EH (cell line): ENCODE measurements at places on chromosomes 5 and 9.
A peak's percentile ranks its signal among the peaks of the same experiment; 100 is the strongest.

DNA sequence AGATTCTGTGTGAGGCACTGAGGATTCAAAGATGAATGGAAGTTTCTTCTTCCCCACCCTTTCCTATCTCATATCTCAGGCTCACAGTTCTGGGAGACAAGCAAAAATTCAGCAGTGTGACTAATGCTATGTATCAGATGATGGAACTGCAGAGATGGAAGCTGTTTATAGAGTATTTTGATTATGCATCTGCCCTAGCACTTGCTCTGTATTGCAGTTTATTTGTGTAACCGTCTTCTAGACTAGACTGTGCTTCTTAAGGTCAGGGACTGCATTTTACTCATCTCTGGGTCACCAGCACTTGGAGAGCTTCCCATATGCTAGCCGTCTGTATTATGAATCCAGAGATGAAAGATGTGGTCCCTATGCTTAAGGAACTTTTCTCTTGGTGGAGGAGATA is 12.6 kb downstream of the CAVIN4 start:
- DNase-seq: peak; percentile 92

DNA sequence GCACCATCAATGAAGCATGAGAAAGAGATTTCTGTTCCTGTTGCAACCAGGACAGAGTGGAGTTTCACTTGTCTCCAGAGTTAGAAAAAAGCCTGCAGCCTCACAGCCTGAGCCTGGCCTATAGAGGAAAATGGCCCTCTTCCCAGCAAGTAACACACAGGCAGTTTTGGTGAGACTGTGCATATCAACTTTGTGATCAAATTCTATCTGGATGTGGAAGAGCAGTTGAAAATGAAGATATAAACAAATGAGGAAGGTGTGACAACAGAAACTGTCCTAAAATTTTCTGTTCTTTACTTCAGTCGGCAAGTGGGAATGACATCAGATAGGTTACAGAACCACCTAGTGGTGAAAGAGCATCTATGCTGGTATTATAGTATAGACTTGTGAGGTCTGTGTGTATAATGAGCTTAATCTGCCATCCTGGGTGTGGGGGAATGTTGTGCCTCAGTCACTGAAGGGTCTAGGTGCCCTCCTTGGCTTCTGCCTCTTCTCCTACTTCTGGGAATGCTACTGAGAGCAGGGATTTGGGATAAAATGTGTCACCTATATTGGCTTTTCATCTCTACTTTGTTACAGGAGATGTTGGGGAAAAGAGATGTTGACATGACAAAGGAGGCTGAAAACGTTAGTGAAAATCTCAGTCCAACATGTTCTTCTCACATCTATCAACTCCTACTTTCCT is 28.2 kb downstream of the YIPF5 start:
- DNase-seq: peak; percentile 65

GRCh38 chr9:128643519-128644300 is 12.9 kb downstream of the DYNC2I2 start:
- DNase-seq: peak; percentile 35

DNA sequence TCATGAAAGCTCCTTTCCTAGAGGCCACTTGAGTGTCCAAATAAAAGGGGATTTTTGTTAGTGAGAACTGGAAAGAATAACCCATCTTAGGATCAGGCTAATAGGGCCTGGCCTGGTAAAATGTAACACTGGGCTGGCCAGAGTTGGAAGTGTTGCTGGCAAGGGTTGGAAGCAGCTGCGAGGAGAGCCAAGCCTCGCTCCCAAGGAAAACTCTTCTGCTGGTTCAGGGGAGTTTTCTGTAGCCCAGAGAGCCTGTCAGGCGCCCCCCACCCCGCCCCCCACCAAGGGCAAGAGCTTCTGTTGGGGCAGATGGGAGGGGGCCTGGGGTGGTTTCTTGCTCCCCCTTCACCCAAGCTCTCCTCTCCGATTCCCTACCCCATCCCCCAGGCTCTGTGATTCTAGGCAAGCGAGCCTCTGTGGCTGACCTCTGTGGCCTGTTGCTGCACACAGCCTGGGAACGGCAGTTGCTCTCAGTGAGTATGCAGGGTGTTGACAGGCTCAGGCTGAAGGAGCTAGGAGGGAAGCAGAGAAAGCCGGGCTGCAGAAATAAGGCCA is 547.8 kb downstream of the CCDC171 start:
- DNase-seq: peak; percentile 6

GRCh38 chr9:26604076-26604662 is 288.4 kb downstream of the CAAP1 start:
- no peak for DNase-seq

- DNase-seq: no peak
Measured at GRCh38 chr9:136700959-136701667, 11.3 kb upstream of the DIPK1B start.

GRCh38 chr5:149481485-149481884 is 69.8 kb downstream of the CSNK1A1 start:
- no peak for DNase-seq

DNA sequence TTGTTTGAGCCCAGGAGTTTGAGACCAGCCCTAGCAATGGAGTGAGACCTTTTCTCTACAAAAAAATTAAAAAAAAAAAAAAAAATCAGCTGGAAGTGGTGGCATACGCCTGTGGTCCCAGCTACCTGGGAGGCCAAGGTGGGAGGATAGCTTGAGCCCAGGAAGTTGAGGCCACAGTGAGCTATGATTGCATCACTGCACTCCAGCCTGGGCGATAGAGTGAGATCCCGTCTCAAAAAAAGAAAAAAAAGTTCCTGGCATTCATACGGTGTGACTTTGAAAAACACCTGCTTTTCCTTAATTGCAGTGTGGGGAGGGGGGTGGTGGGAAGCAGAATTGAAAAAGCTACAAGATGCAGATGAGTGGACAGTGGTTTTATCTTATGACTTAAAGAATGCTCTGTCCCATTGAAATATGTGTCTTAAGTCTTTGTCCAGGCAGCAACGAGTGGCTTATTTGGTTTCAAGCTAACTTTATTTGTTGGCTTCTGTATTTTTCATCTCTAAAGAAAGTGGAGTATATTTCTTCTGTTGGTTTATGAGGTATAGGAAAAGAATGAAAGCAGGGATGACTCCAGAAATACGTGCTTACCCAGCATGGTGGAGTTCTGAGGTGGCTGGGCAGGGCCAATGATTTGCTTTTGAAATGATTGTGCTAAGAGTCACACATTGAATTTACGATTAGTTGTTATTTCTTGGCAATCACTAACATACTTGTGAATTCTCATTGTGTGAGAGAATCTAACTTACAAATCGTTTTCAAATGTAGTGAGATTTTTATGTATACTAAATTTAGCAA is 27.8 kb downstream of the ROPN1L start:
- DNase-seq: peak; percentile 93

DNA sequence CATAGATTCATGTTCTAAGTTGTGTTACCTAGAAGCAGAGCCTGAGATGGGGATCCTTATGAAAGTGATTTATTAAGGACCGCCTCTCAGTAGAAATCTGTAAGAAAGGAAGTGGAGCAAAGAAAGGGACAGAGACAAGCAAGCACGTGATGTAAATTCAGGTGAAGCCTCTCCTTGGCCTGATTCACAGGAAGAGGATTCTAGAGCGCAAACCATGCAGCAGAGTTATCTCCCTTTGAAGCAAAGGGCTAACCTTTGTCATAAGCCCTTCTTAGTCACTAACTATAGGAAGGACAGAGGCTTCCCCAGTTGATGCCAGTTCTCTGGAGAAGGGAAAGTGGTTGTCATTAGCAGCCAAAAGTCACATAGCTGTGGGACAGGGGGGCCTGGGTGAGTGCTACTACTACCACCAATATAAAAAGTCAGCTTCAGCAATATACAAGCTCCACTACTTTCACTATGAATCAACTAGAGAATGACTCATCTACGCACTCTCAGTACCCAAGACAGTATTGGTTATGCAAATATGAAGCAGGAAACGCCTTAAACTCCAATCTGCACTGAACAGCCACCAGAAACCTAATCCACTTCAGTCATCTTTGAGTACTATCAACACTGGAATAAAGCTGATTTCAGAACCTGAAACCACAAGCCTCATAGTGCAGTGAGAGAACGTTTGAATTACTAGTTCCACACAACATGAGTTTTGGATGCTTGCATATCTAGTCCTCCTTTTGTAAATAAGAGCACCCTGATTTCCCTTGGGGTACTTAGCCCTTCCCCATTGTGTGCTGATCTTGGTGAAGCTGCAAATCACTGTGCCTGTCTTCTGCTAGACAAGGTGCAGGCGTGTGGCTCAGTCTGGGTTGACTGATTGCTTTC is 162.7 kb downstream of the ZNF608 start:
- peak; percentile 68 for DNase-seq

- no peak for DNase-seq
Measured at GRCh38 chr5:146082798-146083197, 22.6 kb downstream of the PLAC8L1 start.

DNA sequence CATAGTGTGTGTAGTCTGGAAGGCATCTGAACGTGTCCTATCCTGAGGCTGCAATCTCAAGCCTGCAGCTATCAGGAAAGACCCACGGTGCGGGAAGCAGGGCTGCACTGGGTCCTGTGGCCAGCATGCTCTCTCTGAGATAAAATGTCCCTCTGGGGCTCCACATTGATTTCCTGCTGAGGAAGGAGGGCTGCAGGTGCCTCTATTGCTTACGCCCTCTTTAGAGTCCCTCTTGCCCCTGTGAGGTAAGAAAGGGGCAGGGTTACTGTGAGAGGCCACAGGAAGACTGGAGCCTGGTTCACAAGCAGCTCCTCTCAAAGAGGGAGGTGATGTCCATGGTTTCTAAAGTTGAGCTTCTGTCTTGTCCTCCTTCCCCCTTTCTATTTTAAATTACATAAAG is 299.9 kb upstream of the RFX3 start:
- DNase-seq: no peak

GRCh38 chr5:67674159-67674655 is 477.6 kb upstream of the CD180 start:
- DNase-seq: no peak

DNA sequence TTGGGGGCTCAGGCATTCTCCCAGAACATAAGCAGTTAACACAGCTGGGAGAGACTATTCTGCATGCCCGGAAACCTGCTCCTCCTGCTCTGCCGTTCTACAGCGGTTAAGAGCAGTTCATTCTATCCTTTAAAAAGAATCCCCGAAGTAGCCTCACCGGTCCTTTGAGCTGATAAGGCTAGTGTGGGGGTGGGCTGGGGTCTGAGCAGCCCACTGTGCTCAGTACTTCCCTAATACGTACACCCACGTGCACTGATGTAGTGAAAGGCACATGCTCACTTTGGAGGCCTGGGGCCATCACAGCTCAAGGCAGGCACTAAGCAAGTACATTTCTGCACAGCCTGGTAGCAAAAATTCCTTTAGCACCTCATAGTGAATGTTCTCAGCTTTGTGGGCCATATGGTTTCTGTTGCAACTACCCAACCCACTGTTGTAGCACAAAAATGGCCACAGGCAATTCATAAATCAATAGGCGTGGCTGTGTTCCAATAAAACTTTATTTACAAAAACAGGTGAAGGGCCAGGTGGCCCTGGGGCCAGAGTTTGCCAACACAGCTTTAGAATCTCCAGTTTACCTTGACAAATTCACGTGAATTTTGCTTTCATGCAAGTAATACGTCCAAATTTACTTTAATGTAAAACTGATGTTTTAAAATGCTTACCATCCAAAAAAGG is 136.4 kb downstream of the ZNF354C start:
- DNase-seq: no peak

DNA sequence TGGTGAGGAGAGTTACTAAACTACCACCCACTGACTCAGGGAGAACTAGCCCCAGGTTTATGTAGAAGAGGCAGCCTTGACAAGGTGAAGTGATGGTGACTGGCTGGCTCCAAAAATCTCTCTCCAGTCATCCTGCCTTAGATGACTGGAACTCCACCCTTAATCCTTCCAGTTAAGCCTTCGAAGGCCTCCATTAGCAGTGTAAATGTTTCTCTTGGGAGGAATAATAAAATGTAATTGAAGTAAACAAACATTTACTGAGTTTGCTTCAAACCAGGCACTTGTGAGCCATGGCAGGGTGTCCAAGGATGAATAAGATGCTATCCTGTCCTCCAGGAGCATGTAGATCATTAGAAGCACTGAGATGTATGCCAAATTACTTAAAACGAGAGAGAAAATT is 35.5 kb downstream of the ASTN2 start:
- DNase-seq: no peak

DNA sequence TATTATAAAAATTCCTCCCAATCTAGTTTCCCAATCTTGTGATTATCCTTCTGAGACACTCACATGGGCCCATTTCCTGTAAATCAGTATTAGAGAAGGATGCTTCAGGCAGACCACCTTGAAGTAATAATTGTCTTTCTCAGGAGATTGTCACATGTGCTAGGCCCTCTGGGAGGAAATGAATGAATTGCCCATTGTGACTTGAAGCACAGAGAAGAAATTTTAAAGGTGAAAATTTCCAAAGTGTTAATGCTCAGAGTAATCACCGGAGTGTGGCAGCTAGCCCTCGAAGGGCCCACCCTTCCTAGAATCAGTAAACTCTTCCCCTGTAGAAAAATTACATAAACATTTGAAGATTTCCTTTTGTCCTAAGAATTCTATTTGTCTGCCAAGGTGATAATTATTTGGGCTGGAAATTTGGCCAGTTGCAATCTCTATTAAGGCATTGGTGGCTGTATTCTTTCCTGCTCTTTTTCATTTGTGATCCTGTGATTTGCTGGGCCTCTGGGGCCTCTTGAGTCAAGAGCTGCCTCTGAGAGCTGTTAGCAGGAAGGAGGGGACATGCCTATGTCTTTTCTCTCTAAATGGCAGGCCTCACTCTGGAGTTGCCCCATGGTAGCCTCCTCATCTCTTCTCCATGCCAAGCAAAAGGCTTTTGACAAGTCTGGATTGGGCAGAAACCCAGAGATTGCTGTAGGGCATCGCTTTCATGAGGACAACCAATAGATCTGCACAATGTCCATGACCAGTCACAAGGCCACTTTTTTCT is 371.5 kb upstream of the ACTBL2 start:
- DNase-seq: no peak

DNA sequence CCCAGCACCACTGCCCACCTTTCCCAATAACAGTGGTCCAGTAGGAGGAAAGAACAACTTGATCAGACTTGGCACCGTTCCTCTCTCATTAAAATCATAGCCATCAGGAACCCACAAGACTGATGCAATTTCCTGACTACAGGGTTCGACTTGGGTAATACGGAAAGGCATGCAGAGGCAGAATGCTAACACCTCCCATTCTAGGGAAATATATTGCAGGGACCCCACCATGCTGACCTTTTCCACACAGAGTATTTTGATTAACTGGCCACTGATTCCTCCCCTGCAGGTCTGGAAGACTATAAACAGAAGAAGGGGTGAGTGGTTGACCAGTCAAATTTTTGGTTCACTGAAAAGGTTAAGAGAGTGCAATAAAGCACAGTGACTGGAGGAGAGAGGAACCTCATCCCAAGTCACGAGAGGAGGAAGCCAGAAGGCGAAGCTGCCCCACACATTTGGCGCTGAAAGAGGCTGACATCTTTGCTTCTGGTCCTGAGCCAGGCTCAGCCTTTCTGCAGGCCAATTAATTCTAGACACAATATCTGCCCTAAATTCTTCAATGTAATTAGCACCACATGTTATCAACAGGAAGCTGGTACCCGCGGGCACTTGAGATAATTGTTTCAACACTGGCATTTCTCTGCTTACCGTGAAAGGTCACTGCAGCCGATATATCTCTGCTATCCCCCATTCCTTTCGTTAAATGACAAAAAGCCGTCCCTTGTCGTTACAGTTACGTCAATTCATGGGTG is 64.7 kb upstream of the SPOCK1 start:
- DNase-seq: peak; percentile 99
